GM19239 (cell line): ENCODE measurements at places on chromosomes 6 and 20.

- no peak for DNase-seq
Measured at GRCh38 chr20:58586565-58587093, 64.5 kb upstream of the STX16 start.

GRCh38 chr20:38272961-38273360 lies 12.4 kb upstream of the KIAA1755 start:
- no peak for DNase-seq

DNA sequence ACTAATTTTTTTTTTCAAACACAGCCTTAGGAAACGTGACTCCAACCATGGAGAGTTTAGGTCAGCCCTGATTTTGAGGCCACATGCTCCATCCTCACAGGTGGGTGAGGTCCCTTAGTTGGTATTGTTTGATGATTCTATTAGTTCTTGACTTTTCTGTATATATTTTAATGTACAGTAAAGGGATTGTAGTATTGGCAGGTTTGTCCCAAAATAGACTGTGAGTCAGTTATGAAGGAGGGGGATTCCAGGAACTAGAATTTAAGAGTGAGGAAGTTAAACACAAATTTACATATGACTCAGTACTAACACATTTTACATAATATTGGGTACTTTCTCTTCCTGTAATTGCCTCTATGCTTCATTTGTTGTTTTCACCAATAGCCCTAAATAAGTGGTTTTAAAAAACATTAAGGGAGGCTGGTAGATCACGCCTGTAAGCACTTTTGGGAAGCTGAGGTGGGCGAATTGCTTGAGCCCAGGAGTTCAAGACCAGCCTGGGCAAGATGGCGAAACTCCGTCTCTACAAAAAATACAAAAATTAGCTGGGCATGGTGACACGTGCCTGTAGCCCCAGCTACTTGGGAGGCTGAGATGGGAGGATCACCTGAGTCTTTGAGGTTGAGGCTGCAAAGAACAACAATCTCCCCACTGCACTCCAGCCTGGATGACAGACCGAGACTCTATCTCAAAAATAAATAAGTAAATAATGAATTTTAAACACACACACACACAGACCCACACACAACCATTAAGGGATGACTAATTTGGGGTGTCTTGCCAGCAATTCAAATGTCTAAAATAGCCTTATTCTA lies 81.8 kb downstream of the SGK1 start:
- no peak for DNase-seq

DNA sequence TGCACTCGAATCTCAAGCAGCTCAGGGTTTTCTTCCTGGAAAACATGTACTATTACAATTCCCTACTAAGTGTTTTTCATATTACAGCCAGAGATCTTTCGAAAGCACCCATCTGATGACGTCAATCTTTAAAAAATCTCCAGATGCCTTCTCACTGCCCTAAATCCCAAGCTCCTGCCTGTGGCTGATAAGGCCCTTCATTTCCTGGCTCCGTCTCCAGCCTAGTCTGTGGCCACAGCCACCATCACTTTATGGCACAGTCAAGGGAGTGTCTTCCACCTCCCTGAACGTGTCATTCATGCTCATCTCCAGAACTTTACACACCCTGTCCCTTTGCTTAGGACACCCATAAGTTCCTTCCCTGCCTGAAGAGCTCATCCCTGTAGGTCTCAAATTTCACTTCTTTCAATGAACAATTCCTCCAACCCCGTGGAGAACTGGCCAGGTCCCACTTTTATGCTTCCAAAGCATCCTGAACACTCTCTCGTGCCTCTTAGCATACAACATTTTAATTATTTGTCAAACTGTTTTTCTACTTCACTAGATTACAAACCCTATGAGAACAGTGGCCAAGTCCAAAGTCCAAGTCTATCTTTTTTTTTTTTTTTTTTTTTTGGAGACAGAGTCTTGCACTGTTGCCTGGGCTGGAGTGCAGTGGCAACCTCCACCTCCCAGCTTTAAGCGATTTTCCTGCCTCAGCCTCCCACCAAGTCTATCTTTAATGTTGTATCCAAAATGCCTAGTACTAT lies 106.1 kb upstream of the AGPAT4 start:
- no peak for DNase-seq

GRCh38 chr6:52739627-52740026 lies 23.6 kb downstream of the GSTA2 start:
- DNase-seq = no peak

GRCh38 chr6:135637701-135638100 lies 140.2 kb upstream of the AHI1 start:
- no peak for DNase-seq

GRCh38 chr20:45998761-45999160 lies 9.9 kb upstream of the MMP9 start:
- DNase-seq = no peak
